ENCODE measurements at places on chromosomes 7 and 10. TPM values are rescaled to one million over a fixed set of nuclear protein-coding genes. Genes with fewer than 3 reads are reported as not detected.

GRCh38 chr10:61847087-61847486 lies 54.4 kb upstream of the ARID5B start:
- DNase-seq: no peak
- no peak overlapping the region for H3K4me3 ChIP-seq
- H3K27ac ChIP-seq: no peak overlapping the region
- peaks cover 39% of the 10 kb centered on the region for H3K4me1 ChIP-seq
- no peaks in the 10 kb centered on the region for H3K27me3 ChIP-seq

- no peaks in the 10 kb centered on the region for H3K4me1 ChIP-seq
- no peak for DNase-seq
- H3K27ac ChIP-seq: no peak overlapping the region
- no peaks in the 10 kb centered on the region for H3K36me3 ChIP-seq
- no peak overlapping the region for H3K4me3 ChIP-seq
- no peaks in the 10 kb centered on the region for H3K27me3 ChIP-seq
These were observed 8.5 kb upstream of the ZNF22 start for GRCh38 chr10:44992070-44992731.

GRCh38 chr7:124085179-124085578 lies 52.3 kb upstream of the TMEM229A start:
- no peak overlapping the region for H3K4me3 ChIP-seq
- no peaks in the 10 kb centered on the region for H3K27me3 ChIP-seq

- H3K4me3 ChIP-seq: no peak overlapping the region
- no peak for DNase-seq
- H3K27ac ChIP-seq: no peak overlapping the region
These were observed 55.2 kb upstream of the TNRC18 start for GRCh38 chr7:5478568-5479430.

DNA sequence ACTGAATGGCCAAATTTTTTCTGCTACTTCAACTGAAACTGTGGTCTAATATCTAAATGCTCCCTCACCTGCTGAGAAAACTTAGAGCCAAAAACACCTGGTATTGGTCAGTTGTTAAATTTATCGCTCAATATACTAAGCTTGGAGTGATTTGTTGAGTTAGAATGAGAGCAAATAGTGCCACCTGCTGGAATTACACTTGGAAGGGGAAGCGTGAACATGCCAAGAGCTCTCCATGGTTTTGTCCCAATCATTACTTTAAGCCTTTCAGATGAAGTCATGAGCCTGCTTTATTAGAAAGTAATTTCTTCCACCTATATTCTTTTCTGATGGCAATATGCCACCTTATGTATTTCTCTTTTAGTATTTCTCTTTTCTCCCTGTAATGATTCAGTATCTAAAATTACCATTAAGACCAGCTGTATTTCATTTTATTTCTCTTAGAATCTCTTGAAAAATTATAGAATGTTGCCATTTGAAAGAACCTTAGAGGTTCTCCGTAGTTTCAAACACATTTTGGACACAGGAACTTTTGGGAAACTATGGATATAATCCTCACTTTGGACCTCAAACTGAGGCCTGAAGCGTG lies 447.8 kb upstream of the C7orf33 start:
- DNase-seq: no peak
- H3K4me3 ChIP-seq: no peak overlapping the region
- H3K27ac ChIP-seq: no peak overlapping the region
- H3K4me1 ChIP-seq: peaks cover 3% of the 10 kb centered on the region

GRCh38 chr7:2016761-2017480 lies 215.8 kb downstream of the MAD1L1 start:
- no peaks in the 10 kb centered on the region for H3K36me3 ChIP-seq
- no peaks in the 10 kb centered on the region for H3K27me3 ChIP-seq
- H3K27ac ChIP-seq: no peak overlapping the region
- no peak for DNase-seq
- H3K4me3 ChIP-seq: no peak overlapping the region

GRCh38 chr10:78798976-78799730 lies 269.6 kb upstream of the ZMIZ1 start:
- peaks cover 13% of the 10 kb centered on the region for H3K4me1 ChIP-seq
- H3K27ac ChIP-seq: no peak overlapping the region
- peaks cover 41% of the 10 kb centered on the region for H3K27me3 ChIP-seq
- DNase-seq: no peak

GRCh38 chr10:62154231-62154630 lies 114.4 kb downstream of the RTKN2 start:
- no peak overlapping the region for H3K27ac ChIP-seq
- H3K27me3 ChIP-seq: no peaks in the 10 kb centered on the region
- H3K4me3 ChIP-seq: no peak overlapping the region
- no peaks in the 10 kb centered on the region for H3K36me3 ChIP-seq
- H3K4me1 ChIP-seq: no peaks in the 10 kb centered on the region

DNA sequence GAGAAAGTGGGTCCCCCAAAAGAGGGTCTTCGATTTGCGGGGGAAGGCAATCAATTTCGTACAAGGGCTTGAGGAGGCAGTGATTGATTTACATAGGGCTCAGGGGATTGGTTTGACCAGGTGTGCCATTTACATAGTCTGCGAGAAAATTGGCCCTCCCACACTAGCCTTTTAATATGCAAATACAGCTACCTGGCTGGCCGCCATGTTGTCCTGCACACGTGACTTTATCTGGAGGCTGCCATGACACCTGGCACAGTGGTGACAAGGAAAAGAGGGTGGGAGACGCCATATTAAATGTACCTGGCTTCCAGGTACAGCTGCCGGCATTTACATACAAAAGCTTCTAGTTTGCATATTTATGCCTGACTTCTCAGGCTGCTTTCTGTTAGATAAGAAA lies 1577.2 kb upstream of the LRRTM3 start:
- no peak overlapping the region for H3K27ac ChIP-seq
- no peak overlapping the region for H3K4me3 ChIP-seq
- H3K36me3 ChIP-seq: no peaks in the 10 kb centered on the region

DNA sequence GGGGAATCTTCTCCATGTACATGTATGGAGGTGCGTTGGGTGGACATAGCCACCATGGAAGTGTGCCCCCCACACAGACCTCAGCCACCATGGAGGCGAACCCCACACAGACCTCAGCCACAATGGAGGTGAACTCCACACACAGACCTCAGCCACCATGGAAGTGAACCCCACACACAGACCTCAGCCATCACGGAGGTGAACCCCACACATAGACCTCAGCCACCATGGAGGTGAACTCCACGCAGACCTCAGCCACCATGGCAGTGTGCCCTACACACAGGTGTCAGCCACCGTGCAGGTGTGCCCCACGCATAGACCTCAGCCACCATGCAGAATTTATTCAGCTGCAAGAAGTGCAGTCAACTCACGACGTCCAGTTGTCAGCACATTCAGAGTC lies 339.7 kb downstream of the ACTR3B start:
- H3K4me1 ChIP-seq: no peaks in the 10 kb centered on the region
- no peaks in the 10 kb centered on the region for H3K27me3 ChIP-seq
- no peak for DNase-seq
- H3K4me3 ChIP-seq: no peak overlapping the region

GRCh38 chr10:77349226-77349625 lies 288.4 kb downstream of the KCNMA1 start:
- no peaks in the 10 kb centered on the region for H3K27me3 ChIP-seq
- peak overlapping the region; percentile 28 for H3K27ac ChIP-seq
- peak; percentile 26 for DNase-seq
- no peak overlapping the region for H3K4me3 ChIP-seq

DNA sequence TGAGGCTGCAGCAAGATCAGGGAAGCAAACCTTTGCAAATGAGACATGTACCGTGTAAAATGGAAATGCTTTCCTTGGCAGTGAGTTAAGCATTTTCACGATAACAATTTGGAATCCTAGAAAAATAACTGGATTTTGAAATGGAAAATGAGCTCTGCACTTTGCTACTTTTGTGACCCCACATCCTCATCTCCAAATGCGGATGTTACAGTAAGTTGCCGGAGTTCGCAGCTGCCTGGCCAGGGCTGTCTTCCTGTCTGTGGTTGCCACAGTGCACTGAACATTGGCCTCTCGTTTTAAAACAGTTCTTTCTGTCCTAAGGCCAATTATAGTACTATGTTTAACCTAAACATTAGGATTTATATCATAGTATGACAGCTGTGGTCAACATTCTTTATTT lies 136.2 kb upstream of the FZD8 start:
- no peak for DNase-seq
- H3K36me3 ChIP-seq: no peaks in the 10 kb centered on the region
- peaks cover 3% of the 10 kb centered on the region for H3K4me1 ChIP-seq
- H3K27ac ChIP-seq: no peak overlapping the region
- no peaks in the 10 kb centered on the region for H3K27me3 ChIP-seq

GRCh38 chr10:126061526-126061925 lies 165.2 kb downstream of the FANK1 start:
- DNase-seq: no peak
- peaks cover 71% of the 10 kb centered on the region for H3K4me1 ChIP-seq
- no peak overlapping the region for H3K4me3 ChIP-seq
- H3K36me3 ChIP-seq: peaks cover 13% of the 10 kb centered on the region

- peak overlapping the region; percentile 70 for H3K27ac ChIP-seq
- no peaks in the 10 kb centered on the region for H3K27me3 ChIP-seq
- DNase-seq: peak; percentile 78
- H3K4me3 ChIP-seq: no peak overlapping the region
These were observed 177.6 kb downstream of the GNAI1 start for GRCh38 chr7:80312139-80312661.

DNA sequence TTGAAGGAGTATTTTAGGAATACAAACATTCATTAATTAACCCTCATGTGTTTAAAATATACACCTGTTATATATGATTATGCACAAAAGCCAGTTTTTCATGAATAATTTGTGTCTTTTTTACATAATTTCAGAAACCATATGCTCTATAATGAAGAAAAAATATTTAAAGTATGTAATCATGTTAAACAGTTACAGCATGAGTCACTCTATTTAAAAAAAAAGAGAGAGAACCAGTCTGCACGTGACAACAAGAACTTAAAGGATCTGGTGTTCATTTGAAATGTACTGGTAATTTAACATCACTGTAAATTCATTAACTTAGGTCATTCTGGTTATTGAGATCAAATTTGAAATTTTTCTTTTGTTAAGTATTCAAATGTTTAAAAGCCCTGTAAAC lies 228.5 kb downstream of the CACNB2 start:
- no peaks in the 10 kb centered on the region for H3K27me3 ChIP-seq
- no peak overlapping the region for H3K27ac ChIP-seq
- no peaks in the 10 kb centered on the region for H3K36me3 ChIP-seq
- H3K4me3 ChIP-seq: no peak overlapping the region
- peak; percentile 34 for DNase-seq

DNA sequence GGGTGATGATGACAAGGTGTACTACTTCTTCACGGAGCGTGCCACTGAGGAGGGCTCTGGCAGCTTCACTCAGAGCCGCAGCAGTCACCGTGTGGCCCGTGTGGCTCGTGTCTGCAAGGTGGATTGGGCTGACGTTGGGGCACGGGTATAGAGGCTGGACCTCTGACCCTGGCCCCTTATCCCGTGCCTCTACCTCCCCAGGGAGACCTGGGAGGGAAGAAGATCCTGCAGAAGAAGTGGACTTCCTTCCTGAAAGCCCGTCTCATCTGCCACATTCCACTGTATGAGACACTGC lies 8.4 kb downstream of the MRPL43 start:
- peaks cover 2% of the 10 kb centered on the region for H3K36me3 ChIP-seq
- H3K4me1 ChIP-seq: no peaks in the 10 kb centered on the region
- DNase-seq: no peak
- H3K27ac ChIP-seq: no peak overlapping the region
- no peak overlapping the region for H3K4me3 ChIP-seq

SEMA3A gene
- total RNA-seq: 31.3 TPM

ANKRD1 gene
- 913 TPM for total RNA-seq

PRDX3 gene
- total RNA-seq: 127 TPM

SPDYE5 gene
- not detected for total RNA-seq

EIF3A gene
- total RNA-seq: 137 TPM

OR6B1 gene
- not detected for total RNA-seq
